ENCODE measurements at places on chromosomes 3 and 15.

DNA sequence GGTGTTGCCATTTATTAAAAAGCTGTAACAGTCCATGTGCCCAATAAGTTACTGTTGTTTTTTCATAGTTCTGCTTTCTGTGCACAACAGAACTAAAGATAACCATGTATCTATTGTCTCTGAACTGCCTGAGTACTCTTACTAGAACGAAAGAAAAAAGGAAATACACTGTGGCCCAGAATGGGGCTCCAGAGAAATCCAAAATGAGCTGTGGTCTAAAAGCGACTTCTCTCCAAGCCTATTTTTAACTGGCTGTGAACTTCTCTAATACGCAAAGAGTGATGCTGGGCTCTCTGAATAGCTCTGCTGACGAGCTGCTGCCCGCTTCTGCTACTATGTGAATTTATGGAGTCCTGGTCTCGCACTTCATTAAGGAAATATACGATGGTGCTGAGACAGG is 56.2 kb upstream of the LPP start:
- no peak for DNase-seq

- DNase-seq: no peak
Observed at GRCh38 chr3:134449277-134449676, 36.5 kb downstream of the ANAPC13 start.

DNA sequence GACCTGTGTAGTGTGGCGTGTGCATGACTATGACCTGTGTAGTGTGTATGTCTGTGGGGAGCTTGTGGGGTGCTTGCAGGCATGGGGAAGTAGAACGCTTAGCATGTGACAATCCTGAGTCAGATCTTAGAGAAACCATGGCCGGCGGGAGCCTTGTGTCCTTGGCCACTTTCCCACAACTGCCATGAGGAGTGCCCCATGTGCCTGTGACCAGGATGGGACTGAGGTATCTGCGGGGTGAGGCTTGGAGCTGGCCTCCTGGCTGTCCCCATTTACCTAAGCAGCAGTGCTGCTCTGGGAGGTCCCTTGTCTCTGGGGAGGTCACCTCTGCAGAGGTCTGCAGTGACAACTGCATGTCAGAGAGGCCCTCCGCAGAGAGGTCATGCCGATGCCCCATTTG is 23.6 kb downstream of the TRPM1 start:
- DNase-seq: no peak

GRCh38 chr3:195872800-195873199 is 35.6 kb downstream of the TNK2 start:
- DNase-seq: no peak

DNA sequence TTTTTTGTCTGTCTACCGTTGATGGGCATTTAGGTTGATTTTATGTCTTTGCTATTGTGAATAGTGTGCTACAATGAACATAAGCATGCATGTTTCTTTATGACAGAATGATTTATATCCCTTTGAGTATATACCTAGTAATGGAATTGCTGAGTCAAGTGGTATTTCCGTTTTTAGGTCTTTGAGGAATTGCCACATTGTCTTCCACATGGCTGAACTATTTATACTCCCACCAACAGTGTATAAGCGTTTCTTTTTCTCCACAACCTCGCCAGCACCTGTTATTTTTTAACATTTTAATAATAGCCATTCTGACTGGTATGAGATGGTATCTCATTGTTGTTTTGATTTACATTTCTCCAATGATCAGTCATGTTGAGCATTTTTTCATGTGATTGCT is 89.6 kb upstream of the GALNT15 start:
- no peak for DNase-seq

- DNase-seq: no peak
Observed at GRCh38 chr3:165796701-165797100, 40.5 kb downstream of the BCHE start.

Data from stimulated activated CD8-positive, alpha-beta memory T cell treated with anti-CD3 and anti-CD28 coated beads, Interleukin-15, amount 100 ng/mL, for 48 hours (primary cell).